ENCODE measurements at places on chromosomes 3 and 15. TPM values are rescaled to one million over a fixed set of nuclear protein-coding genes. Genes with fewer than 3 reads are reported as not detected.

DNA sequence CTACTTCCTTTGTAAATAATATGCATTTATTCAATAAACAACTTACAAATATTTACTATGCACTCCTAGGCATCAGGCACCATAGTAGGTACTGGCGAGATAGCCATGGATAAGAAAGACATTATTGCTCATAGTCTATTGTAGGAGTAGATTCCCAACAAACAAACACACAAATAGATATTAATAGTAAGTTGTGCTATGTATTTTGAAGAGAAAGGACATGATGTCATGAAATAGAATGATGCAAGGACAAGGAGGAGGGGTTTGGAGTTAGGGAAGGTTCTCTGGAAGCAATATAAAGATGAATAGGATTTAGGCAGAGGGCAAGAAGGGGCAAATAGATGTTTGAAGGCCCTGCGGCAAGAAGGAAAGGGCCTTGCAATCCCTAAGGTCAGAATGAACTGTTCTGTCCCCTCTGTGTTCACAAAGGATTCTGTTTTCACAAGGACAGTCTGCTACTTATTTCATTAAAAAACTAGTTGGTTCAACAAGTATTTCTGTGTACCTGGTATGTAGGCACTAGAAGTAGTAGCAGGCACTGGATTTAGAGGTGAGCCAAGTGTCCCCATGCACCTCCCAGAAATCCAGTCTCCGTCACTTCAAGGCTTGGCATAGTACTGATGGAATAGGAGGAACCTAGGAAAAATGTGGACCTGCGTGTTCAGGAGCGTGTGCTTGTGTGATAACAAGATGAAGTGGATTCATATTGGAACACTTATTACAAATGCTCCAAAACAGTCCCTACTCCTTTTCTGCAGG, 231.8 kb upstream of the TPRG1 start:
- H3K36me3 ChIP-seq, result peaks cover 4% of the 10 kb centered on the region
- peaks cover 5% of the 10 kb centered on the region for H3K4me1 ChIP-seq
- DNase-seq, result no peak
- H3K27me3 ChIP-seq, result peaks cover 5% of the 10 kb centered on the region
- no peak overlapping the region for H3K27ac ChIP-seq

Gene CCRL2
- total RNA-seq, result 1.9 TPM

DNA sequence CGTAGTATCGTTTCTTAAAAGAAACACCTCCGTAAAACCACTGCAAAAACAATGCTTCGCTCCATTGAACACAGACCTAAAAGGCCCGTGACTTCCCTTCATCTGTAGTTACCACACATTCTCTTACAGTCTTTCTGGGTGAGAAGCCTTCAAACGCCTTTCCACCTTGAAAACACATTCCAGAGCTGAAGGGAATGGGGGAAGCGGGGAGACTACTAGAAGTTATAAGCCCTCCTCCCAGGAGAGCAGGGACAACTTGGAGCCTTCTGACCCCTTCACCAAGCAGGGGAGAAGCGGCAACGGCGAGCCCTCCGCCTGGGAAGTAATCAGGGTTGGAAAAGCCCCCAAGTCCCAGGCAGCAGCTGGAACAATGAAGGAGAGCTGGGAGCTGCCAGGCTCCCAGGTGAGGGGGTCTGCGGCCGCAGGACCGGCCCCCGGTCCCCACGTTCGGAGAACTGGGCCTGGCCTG, 461 bp downstream of the SECISBP2L start:
- peak overlapping the region; percentile 78 for H3K27ac ChIP-seq
- peak overlapping the region; percentile 97 for H3K4me3 ChIP-seq
- H3K27me3 ChIP-seq, result no peaks in the 10 kb centered on the region
- DNase-seq, result no peak

- peaks cover 70% of the 10 kb centered on the region for H3K27me3 ChIP-seq
- no peak overlapping the region for H3K27ac ChIP-seq
- peak overlapping the region; percentile 80 for H3K4me3 ChIP-seq
- H3K36me3 ChIP-seq, result peaks cover 9% of the 10 kb centered on the region
These were observed 3.1 kb downstream of the FOXL2NB start for GRCh38 chr3:138950006-138950644.

DNA sequence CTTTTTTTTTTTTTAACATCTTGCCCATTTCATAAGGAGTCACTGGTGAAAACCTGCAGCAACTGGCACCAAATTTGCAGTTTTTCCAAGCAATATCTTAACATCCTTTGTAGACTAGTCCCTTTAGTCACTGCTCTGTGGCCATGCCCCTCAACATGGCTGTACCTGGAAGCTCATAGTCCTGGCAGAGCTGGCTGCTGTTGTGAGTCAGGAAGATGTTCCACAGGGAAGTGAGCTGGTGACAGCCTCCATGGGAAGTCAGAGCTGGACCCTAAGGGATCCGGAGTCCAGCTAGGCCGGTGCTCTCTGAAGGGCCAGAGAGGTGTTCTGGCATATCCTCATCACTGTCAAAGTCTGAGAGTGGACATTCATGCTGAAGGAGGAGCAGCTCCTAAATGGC, 99.3 kb upstream of the ZBED2 start:
- H3K27me3 ChIP-seq, result no peaks in the 10 kb centered on the region
- no peak for DNase-seq
- peaks cover 2% of the 10 kb centered on the region for H3K36me3 ChIP-seq
- peaks cover 15% of the 10 kb centered on the region for H3K4me1 ChIP-seq
- no peak overlapping the region for H3K27ac ChIP-seq
- H3K4me3 ChIP-seq, result no peak overlapping the region

Gene HSPBAP1
- total RNA-seq, result 18.7 TPM

DNA sequence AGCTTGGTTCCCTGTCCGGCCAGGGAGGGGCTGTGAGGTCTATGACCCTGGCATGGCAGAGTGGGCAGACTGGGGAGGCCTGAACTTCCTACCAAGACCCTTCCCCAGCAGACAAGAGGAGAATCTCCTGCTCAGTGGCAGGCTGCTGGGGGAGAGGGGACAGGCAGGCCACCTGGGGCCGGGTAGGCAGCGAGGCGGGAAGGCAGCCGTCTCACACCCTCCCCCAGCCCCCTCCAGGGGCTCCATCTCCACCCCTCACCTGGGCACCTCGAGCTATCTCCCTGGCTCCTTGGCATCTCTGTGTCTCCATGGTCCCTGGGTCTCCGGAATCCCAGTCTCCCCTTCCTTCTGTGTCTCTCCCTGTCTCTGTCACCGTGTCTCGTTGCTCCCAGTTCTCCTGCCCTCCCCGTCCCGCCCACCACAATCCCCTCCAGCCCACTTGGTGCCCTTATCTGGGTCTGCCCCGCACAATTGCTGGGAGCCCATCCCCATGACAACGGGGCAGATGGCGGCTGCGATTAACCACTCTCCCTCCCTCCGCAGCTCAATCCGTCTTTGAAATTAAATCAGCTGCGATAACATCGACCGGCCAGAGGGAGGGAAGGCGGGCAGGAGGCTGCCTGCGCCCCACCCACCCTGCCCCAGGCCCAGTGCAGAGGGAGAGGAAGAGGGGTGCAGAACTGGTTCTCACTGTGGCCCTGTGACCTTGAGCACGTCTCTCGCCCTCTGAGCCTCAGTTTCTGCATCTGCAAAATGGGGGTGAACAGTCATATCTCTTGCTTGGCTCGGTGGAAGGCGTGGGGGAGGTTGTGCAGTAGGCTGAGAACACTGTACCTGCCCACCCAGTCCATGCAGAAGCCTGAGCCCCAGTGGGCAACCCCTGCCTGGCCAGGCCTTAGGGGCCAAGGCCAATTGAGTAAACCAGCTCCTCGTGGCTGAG, 9.6 kb downstream of the DNAJB8 start:
- no peak for DNase-seq
- H3K27me3 ChIP-seq, result peaks cover 52% of the 10 kb centered on the region
- no peak overlapping the region for H3K27ac ChIP-seq
- H3K4me1 ChIP-seq, result no peaks in the 10 kb centered on the region
- no peaks in the 10 kb centered on the region for H3K36me3 ChIP-seq

DNA sequence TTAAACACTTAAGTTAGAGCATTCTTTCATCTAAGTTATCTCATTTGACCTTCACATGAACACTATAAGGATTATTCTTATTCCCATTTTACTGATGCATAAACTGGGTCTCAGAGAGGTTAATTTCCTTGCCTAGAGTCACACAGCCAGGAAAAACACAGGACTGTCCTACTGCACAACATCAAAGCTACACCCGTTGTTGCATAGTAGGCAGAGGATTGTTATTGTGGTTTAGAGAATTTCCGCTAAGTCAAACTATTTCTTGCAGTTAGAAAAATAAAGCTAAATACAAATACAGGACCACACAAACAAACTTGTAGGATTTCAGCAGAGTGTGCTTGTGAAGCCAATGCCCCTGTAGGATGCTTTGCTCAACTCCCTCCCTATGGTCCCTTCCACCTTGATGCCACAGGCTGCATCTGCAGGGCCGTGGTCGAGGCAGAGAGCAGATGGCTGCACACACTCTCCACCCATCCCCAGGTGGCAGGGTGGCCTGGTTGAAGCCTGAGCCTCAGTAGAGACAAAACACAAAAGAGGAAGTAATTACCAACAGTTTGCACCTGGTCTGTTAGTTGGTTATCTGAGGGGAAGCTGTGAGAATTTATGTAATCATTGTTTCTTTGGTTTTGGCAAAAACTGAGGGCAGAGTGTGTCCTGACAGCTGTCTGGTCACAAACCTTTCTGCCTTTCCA, 41.1 kb upstream of the SKOR1 start:
- peak overlapping the region; percentile 41 for H3K4me3 ChIP-seq
- no peaks in the 10 kb centered on the region for H3K27me3 ChIP-seq
- DNase-seq, result no peak
- H3K4me1 ChIP-seq, result peaks cover 24% of the 10 kb centered on the region
- H3K36me3 ChIP-seq, result peaks cover 4% of the 10 kb centered on the region
- H3K27ac ChIP-seq, result peak overlapping the region; percentile 74

DNA sequence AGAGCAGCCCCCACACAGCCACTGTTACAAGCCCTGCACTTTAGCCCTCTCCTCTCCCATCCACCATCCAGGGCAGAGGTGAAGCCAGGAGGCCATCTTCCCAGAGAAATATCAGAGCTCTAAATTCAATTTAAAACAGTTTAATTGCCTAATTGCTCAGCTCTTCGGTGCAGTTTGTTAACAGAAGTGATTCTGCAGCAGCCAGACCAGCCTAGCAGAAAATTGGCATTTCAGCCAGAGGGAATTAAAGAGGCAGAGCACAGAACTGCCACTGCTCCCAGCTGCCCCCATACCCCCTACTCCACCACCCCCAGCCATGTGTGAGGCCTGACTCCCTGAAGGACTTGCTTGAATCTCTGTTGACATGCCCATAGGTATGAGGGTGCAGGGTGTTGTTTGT, 38.5 kb downstream of the TPRA1 start:
- no peak overlapping the region for H3K27ac ChIP-seq
- H3K27me3 ChIP-seq, result peaks cover 32% of the 10 kb centered on the region
- no peak for DNase-seq
- H3K4me3 ChIP-seq, result no peak overlapping the region
- H3K36me3 ChIP-seq, result peaks cover 2% of the 10 kb centered on the region

DNA sequence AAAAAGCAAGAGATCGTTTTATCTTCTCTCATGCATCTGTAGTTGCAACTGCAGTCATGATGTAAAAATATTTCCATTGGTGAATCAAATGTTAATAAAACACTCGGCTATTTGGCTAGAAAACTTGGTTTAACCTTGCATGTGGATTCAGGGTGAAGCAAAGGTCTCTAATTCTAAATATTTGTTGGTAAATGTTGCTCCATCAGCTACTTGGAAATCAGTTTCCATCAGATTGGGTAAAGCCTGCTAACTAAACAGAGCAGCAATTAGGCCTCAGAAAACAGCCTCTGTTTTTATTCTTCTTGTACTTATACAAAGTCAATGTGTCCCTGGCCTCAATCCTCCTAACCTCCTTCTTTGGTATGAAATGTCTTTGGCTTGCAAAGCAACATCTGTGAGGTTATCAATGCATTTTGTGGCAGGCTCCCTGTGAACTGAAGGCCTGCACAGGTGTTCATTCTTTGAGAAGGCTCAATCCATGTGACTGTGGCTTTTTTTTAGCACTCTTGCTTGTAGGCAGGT, 312.3 kb downstream of the WDR72 start:
- H3K4me1 ChIP-seq, result no peaks in the 10 kb centered on the region
- peaks cover 14% of the 10 kb centered on the region for H3K27me3 ChIP-seq
- H3K36me3 ChIP-seq, result no peaks in the 10 kb centered on the region
- no peak for DNase-seq

DNA sequence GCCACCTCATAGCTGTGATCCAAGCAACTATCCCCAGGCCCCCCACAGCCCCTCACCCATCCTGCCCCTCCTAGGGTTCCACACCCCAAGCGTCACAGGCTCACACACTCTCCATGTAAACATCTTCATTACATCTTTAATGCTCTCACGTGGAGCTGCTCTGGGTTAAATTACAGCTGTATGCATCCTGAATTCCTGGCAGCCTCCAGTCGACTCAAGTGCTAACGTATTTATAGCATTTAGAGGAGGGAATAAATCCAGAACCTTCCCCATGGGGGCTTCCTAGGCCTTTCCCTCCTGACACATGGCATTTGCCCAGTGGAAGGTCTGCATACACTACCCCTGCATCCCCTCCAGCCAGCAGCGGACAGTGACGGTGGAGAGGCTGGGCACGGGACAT, 9.6 kb downstream of the C3orf18 start:
- H3K36me3 ChIP-seq, result no peaks in the 10 kb centered on the region
- DNase-seq, result no peak
- no peak overlapping the region for H3K27ac ChIP-seq
- no peak overlapping the region for H3K4me3 ChIP-seq

DNA sequence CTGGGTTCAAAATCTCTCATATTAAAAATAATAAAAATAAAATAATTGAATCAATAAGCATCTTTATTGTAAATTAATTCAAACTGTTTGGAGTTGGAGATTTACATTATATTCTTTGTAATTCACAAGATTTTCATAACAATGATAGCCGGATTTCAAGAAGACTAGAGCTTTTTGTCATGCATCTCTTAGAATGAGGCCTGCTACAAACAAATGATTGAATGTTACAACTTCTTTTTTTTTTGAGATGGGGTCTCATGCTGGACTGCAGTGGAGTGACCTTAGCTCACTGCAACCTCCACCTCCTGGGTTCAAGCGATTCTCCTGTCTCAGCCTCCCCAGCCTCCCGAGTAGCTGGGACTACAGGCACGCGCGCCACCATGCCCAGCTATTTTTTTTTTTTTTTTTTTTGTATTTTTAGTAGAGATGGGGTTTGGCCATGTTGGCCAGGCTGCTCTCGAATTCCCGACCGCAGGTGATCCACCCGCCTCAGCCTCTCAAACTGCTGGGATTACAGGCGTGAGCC, 3.5 kb downstream of the SLTM start:
- DNase-seq, result no peak
- no peaks in the 10 kb centered on the region for H3K27me3 ChIP-seq
- H3K36me3 ChIP-seq, result peaks cover 2% of the 10 kb centered on the region
- H3K4me1 ChIP-seq, result peaks cover 20% of the 10 kb centered on the region
- no peak overlapping the region for H3K27ac ChIP-seq
- H3K4me3 ChIP-seq, result no peak overlapping the region

GRCh38 chr3:52752045-52752660, 18.6 kb downstream of the NEK4 start:
- no peak overlapping the region for H3K4me3 ChIP-seq
- no peaks in the 10 kb centered on the region for H3K4me1 ChIP-seq
- no peaks in the 10 kb centered on the region for H3K27me3 ChIP-seq
- peaks cover 8% of the 10 kb centered on the region for H3K36me3 ChIP-seq
- H3K27ac ChIP-seq, result no peak overlapping the region

GRCh38 chr3:187963003-187963676, 190.8 kb upstream of the LPP start:
- peaks cover 6% of the 10 kb centered on the region for H3K4me1 ChIP-seq
- no peaks in the 10 kb centered on the region for H3K36me3 ChIP-seq
- no peak for DNase-seq
- no peak overlapping the region for H3K4me3 ChIP-seq
- no peaks in the 10 kb centered on the region for H3K27me3 ChIP-seq

Data from T-helper 17 cell (primary cell).